ENCODE measurements at places on chromosomes 4 and X.

GRCh38 chr4:1137850-1138249, 24.5 kb upstream of the RNF212 start:
- DNase-seq = no peak

GRCh38 chr4:103397541-103397940, 199.4 kb upstream of the CENPE start:
- no peak for DNase-seq

DNA sequence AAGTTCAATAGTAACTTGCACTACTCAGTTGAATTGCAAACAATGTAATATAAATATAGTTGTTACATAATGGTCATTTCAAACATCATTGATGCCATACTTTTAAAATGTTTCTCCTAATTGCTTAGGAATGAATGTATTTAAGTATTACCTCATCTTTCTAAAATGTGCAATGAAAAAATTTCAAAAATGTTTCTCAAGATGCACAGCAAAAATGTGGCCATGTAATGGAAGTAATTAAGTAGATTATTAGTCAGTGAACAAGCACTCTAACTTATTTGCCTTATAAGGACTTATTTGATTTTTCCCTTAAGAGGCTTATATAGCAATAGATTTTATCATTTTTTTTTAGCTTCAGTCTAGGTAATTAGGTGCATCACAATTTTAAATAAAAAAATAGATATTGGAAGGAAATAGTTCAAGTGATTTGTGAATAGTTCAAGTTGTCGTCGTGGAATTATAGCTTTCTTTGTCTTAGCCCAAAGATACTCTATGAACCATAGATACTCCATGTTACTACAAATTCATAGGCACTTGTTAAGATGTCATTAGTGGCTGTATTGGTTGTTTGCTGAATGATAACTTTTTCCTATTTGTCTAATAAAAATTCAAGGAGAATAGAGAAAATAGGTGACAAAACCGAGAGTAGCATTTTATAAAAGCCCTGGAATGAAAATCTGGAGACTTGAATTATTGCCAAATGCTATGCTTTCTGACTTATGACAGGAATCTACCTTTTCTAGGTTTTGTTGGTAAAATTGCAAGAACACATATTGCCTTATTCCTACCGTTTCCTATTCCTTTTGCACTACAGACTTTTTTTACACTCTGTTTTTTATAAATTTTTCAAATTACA, 118.5 kb downstream of the TLL1 start:
- no peak for DNase-seq

DNA sequence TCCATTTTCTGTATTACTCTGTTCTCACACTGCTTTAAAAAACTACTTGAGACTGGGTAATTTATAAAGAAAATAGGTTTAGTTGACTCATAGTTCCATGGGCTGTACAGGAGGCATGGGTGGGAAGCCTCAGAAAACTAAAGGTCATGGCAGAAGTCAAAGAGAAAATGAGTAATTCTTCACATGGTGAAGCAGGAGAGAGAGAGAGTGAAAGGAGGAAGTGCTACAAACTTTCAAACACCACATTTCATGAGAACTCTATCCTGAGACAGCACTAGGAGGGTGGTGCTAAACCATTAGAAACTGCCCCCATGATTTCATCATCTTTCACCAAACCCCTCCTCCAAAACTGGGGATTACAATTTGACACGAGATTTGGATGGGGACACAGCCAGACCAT, 108.0 kb upstream of the PBDC1 start:
- DNase-seq = no peak

GRCh38 chrX:97326456-97326855, 442.7 kb downstream of the RPA4 start:
- no peak for DNase-seq

GRCh38 chr4:188282471-188283232, 143.4 kb downstream of the TRIML1 start:
- no peak for DNase-seq

DNA sequence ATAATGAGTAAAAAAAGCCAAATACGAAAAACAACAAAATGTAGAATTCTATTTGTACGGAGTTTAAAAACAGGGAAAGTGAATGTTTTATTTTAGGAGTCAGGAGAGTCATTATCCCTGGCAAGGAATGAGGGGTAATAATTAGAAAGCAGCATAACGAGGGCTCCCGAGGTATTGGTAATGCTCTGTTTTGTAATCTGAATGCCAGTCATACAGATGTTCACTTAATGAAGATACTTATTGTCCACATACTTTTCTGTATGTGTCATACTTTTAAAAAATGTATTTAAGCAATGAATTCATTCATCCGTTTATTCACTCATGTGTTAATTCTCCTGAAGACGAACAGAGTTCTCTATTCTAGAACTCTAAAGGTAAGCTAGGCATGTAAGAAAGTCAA, 87.8 kb upstream of the BMP2K start:
- DNase-seq = no peak

DNA sequence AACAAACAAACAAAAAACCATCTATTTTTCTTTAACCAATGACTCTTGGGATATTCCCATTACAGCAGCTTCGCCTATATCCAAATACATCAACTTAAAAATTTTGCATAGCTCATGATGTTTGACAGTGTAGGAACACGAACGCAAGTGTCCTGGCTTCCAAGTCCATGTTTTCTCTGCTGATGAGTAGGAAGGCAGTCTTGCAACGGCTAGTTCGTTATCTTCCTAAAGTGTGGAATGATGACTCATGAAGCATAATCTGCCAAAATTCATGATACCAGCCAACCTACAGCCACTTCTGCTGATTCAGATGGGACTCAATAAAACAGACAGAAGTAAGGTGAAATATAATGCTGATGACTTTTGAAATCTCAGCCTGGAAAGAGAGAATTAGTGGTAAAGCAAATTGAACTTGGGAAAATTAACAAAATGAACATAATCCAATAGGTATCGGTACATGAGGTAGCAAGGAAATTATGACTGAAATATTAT, 6.4 kb upstream of the SEPTIN11 start:
- DNase-seq = no peak

DNA sequence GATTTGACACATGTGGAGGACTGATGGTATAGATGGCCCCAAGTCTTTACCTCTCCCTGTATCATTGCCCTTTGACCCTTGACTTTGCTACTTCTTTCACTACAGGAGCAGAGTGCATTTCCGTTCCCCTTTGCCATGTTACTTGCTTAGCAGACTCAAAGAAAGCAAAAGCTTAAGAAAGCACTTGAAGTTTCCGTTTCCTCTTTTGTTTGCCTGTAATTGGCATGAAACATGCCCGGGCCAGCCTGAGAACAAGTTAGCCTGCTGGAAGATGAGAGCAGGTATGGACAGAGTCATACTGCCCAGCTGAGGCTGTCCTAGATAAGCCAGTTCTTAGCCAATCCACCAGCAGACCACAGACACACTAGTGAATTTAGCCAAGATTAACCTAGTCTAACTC, 206.0 kb downstream of the BCOR start:
- DNase-seq = no peak

GRCh38 chr4:120844528-120844921, 78.0 kb downstream of the PRDM5 start:
- no peak for DNase-seq

GRCh38 chr4:133623847-133624246, 474.8 kb downstream of the PCDH10 start:
- no peak for DNase-seq

DNA sequence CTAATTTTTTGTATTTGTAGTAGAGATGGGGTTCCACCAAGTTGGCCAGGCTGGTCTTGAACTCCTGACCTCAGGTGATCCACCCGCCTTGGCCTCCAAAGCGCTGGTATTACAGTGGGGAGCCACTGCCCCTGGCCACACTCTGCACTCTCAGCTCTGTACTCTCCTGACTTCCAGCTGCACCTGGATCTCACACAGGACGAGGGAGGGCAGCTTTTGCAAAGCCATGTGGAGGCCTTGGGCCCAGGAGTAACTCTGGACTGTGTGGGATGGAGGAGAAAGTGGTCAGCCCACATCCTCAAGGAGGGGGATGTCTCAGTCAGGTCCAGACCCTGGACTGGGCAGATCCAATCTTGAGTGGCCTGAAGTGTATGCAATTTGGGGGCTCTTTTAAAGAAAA, 23.0 kb downstream of the NAT8L start:
- DNase-seq = no peak

DNA sequence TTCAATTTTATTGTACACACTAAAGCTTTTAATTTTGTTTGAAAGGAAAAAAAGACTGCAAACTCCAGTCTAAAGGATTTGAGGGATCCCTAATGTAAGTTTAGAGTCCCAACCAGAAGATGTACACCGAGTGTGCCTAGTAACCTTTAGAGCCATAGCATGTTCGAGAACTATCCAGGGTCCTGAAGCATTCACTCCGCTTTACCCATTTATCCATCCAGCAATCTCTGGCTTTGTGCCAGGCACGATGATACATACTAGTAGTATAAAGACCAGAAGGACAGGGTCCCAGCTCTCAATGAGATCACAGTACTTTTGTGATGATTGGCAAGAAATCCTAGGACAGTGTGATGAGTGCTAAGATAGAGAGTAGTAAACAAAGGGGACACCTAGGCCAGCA, 168.7 kb downstream of the STK32B start:
- DNase-seq = no peak

DNA sequence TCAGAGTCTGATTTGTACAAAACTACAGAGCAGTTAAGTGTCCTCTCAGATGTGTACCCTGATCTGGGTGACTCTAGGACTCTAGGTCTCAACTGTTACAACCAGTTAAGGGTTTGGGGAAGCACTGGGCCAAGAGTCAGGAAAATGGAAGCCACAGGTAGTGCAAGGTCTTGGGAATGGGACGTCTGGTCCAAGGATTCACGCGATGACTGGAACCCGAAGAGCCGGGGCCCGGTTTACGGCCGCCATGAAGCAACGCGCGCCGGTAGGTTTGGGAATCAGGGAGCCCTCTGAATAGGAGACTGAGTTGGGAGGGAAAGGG, 321 bp upstream of the HPRT1 start:
- DNase-seq = no peak

DNA sequence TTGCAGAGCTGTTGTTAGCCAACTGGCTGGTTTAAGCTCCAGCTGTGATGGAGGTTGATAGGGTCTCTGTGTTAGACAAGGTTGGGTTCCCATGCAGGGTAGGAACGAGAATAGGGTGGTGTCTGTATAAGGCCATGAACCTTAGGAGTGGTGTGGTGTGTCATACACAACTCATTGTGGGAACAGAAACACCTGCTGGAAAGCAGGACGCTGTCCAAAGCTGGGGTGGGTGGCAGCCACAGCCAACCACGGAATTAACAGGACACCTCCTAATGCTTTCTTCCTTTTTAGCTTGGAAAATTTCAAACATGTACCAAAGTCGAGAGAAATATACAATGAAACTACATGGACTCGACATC, 94.4 kb downstream of the ARHGAP10 start:
- DNase-seq = no peak

DNA sequence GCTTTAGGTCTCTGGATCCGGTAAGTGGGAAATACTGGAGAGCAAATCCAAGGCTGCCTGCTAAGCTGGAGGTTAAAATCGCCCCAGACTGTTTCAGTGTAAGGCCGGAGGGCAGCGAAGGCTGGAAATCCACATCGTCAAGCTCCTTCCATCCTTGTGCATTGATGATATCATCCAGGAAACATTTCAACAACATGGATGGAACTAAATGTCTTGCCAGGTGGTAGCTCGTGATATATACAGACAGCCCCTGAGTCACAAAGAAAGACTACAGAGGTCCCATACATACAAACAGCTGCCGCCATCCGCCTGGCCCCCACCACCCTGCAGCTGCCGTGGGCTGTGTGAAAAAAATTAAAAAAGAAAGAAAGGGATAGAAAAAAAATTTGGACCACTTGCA, 148.9 kb upstream of the RBPJ start:
- no peak for DNase-seq

- DNase-seq = no peak
Observed at GRCh38 chr4:37798616-37799015, 27.9 kb upstream of the PGM2 start.

GRCh38 chr4:8201321-8201781, 2.3 kb downstream of the SH3TC1 start:
- peak; percentile 35 for DNase-seq

- DNase-seq = no peak
Observed at GRCh38 chr4:86934147-86934770, 552 bp upstream of the AFF1 start.

- peak; percentile 16 for DNase-seq
Observed at GRCh38 chrX:135112096-135112729, 8.1 kb downstream of the ETDB start.

GRCh38 chrX:135497736-135498135, 22.7 kb upstream of the INTS6L start:
- no peak for DNase-seq

DNA sequence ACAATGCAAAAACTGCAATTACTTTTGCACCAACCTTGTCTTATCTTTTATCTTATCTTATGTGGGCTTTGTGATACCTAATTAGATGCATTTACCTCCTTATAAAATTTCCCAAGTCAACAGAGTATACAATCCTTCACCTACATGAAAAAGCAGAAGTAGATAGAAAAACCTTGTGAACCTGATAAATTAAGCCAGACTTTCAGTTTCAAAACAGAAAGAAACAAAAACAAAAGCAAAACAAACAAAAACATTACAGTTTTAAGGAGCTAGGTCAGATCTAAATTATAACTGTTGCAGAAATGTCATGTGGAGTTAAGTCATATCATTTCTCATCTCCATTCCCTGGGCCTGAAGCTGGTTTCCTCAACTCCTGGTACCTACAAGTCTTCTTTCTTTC, 24.9 kb upstream of the CXXC4 start:
- no peak for DNase-seq

- no peak for DNase-seq
Observed at GRCh38 chr4:187826725-187827124, 168.8 kb upstream of the ZFP42 start.

DNA sequence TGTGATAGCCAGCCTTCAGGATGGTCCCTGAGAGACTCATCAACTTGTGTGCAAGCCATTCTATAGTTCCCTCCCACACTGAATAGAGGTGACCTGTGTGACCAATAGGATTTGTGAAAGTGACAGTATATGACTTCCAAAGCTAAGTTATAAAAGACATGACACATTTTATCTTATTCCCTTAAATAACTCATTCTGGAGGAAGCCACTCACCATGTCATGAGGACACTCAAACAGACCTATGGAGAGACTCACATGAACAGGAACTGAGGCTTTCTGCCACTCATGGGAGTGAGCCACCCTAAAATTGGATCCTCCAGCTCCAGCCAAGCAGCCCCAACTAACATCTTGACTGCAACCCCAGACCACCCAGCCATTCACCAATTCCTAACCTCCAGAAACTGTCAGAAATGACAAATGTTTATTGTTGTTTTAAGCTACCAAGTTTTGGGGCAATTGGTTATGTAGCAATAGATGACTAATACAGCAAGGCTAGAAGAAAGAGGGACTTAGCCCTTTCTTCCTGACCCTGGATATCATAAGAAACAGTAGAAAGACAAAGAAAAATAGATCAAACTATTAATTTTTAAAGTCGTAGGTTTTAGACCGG, 9.0 kb upstream of the CHIC2 start:
- DNase-seq = no peak

DNA sequence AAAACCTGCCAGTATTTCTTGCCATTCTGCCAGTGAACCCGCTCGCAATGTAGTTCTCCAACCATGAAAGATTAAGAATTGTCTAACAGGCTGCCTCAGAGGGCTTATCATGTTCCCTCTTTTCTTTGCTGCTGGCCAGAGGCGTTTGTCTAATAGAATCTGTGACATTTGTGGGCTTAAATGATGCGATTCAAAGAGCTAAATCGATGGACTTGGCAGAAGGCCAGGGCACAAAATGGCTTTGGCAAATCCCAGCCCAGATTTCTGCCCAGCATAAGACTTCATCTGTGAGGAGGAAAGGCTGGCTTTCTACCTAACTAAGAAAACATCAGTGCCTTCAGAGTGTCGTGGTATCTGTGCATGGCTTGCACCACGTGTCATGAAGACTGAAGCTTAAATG, 79.9 kb downstream of the TRPC5OS start:
- no peak for DNase-seq

- no peak for DNase-seq
Observed at GRCh38 chrX:77668391-77669237, 117.4 kb downstream of the ATRX start.

All from naive thymus-derived CD8-positive, alpha-beta T cell (primary cell).